ENCODE measurements at places on chromosomes 1 and 21.

DNA sequence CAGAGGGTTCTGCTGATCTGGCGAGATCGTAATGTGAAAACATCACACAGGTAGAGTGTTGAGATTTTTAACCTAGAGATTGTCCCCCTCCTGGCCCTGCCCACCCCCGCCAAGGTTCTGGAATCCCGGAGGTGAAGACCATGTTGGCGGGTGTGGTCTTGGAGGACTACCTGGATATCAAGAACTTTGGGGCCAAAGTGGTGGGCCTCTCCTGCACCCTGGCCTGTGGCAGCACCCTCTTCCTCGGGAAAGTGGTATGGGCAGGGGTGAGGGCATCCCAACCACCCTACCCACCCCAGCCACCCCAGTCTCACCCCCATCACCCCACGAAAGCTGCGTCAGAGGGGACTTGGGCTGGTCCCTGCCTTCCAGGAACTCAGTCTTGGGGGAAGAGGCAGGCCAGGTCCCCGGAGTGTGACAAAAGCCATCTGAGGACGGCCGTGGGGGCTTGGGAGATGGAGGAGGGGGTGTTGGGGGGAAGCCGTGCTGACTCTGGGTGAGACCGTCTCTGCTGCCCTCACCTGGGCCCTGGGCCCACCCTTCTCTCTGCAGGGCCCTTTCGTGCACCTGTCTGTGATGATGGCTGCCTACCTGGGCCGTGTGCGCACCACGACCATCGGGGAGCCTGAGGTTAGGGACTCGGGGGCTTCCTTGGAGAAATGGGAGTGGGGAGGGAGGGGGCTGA is 4.4 kb downstream of the CLCNKB start:
- no peak for DNase-seq

DNA sequence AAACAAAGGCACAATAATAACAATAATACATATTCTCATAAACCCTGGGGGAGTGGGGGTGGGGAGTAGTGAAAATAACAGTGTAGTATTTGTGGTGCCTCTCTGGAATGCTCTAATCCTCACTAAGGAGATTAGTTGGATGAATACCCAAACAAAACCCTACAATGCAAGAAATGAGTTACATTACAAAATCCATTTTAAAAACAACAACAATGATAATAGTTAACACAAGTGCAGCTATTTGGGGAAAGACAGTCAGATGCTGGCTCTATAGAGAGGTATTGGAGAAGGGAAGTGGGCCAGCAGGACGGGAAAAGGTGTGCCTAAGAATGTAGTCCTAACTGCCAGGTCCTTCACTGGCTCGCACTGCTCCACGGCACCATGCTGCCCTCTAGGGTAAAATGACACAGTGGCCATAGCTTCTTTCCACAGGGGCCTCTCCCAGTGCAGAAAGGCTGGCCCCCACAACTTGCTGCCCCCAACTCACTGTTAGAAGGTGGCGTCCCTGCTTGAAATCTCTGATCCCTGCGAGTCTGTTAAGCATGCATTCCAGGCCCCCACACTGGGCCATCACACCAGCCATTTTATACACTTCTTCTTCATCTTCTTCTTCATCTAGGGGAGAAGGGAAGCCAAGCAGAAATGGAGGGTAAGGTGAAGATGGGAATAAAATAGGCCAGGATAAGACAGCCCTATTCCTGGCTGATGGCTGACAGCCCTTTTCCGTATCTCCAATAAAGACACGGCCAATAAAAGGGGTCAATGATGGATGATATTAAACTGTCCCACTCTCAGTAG is 113.8 kb downstream of the UBR4 start:
- DNase-seq: no peak

DNA sequence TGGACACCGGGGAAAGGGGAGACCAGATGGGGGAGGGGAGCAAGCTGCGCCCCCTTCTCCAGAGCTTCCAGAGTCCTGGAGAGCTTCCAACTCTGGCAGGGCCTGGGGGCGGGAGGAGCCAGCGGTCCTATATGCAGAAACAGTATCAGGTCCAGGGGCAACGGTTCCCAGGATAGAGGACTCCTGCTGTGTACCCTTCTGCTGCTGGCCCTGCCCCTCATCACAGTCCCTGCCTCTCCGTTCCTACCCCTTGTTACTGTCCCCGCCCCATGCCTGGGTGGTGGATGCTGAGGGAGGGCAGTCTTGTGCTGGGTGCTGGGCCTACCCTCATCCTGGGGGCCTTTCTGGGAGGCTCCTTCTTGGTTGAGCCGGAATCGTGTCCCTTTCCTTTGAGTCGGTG is 19.2 kb upstream of the PEX10 start:
- no peak for DNase-seq

- peak; percentile 51 for DNase-seq
These were observed 35.2 kb downstream of the URB2 start for GRCh38 chr1:229661022-229661877.

DNA sequence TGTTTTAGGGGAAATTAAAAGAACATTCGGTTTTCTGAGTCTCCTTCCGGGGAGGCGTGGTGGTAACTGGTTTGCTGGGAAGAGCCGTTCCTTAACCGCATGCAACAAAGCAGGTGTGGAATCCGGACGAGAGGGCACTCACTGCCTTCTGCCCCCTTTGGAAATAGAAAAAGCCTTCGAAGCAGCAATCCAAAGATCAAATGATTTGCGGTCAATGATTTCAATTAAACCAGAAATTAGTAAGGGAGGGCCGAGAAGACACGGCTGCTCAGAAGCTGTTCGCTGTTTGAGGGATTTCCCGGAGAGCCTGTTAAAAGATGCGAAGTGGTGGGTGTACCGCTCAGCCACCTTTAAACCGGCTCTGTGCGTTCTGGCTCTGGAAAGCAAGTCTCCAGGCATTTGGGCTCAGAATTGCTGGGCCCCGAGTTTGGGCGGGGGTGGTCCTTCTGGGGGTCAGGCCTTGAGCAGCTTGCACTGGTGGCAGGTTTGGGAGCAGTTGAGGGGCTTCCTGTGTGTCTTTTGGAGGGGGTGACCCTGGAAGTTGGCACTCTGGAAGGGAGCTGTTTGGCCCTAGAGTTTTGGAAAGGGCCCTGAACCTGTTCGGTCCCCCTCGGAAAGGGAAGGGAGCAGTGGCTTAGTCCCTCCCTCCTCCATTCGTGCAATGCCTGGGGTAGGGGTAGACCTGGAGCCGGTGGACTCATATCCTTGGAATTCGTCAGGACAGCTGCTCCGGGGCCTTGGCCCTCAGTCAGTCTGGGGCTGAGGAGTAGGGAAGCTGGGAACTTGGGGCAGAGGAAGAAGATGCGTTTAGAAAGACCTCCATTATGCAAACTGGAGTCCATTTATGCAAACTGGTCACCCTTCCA is 3.1 kb downstream of the SIM2 start:
- no peak for DNase-seq

- DNase-seq: no peak
These were observed 9.2 kb downstream of the PDZK1IP1 start for GRCh38 chr1:47180603-47181094.

DNA sequence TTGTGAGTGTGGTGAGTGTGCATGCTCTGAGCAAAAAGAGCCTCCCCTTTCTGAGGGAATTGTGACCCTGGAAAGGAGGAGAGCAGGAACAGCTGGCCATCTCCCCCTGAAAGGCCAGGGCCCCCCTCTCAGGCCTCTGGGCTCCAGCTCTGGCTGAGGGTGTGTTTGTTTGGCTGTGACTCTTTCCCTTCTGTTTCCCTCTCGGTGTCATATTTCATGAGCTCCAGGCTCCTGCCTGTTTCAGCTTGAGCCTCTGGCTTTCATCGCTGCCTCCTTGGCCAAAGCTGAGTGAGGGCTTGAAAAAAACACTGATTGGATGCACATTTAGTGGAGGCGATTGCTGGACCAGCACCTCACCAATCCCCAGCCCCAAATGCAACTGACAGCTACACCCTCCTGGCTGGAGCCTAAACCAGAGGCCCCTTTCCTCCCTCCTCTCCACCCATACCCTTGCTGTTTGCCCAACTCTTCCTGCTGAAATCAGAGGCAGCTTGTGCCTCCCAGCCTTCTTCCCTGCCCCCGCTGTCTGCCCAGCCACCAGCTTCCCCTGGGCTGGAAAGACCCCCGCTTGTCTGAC is 64.1 kb downstream of the DDR2 start:
- no peak for DNase-seq

- no peak for DNase-seq
These were observed 303.0 kb downstream of the KCNT2 start for GRCh38 chr1:196305216-196305615.

- no peak for DNase-seq
These were observed 13.9 kb downstream of the FAM151A start for GRCh38 chr1:54609301-54609921.

DNA sequence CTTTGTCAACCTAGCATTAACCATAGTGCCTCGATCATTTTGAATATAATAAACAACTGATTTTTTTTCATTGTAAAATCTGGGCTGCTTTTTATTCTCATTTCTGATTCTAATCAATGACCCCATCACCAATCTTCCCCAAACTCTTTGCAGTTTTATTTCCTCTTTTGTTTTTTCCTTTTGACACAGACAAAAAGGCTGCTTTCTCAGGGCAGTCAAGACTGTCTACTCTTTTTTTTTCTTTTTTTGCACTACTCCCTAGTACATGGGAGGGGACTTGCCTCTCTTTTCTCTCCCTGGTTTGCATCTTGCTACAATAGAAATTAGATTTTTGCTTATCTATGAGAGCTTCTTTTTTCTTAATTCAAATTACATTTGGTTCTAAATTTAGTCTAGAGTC is 987.9 kb downstream of the ADGRL2 start:
- no peak for DNase-seq

- DNase-seq: no peak
These were observed 334.0 kb upstream of the FMN2 start for GRCh38 chr1:239757716-239758115.

DNA sequence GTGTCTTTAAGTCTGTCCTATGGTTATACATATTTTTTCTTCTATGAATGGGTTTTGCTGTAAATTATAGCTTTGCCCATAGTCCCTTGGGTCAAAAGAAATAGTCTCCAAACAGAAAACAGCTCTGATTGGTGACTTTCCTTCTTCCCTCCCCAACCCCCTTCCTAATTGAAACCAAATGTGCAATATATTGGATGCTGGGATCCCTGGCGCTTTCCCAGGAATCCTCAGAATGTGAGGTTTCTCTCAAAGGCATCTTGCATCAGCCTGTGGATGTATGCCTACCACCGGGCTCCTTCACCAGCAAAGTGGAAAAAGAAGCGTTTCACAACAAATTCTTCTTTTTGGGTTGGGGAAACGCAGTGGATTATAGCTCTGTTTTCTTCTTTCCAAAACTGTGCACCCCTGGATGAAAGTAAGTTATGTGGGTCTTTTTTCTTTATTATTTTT is at the start of gene DDR2:
DDR2 (plus strand) TSS at position 248 of the 450 bp plus-strand sequence. CDS start 86,600 bp downstream, outside the sequence.
- no peak for DNase-seq

DNA sequence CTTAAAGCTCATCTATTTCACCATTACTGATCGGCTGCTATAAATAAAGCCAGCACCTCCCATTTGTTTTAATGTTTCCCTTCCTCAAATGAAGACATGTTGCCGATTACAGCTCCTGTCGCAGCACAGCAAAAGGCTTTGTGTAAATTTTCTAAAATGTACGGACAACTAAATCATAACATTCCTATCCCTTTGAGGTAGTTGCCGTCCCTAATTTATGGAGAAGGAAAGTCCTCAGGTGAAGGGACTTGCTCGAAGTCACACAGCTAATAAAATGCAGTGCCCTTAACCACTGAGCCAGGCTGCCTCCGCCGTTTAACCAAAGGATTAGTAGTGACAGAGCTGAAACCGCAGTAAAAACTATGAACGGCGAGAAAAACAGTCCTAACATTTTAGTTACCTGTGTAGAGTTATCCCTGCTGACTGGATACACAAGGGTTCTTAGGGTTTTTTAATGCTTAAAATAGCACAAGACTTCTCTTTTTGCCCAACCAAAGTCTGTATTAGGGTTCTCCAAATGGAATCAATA is 871 bp downstream of the PINK1 start:
- no peak for DNase-seq

- no peak for DNase-seq
These were observed 72.3 kb downstream of the RUSC1 start for GRCh38 chr1:155392898-155393411.

- no peak for DNase-seq
These were observed 25.8 kb upstream of the GBP5 start for GRCh38 chr1:89298461-89298860.

DNA sequence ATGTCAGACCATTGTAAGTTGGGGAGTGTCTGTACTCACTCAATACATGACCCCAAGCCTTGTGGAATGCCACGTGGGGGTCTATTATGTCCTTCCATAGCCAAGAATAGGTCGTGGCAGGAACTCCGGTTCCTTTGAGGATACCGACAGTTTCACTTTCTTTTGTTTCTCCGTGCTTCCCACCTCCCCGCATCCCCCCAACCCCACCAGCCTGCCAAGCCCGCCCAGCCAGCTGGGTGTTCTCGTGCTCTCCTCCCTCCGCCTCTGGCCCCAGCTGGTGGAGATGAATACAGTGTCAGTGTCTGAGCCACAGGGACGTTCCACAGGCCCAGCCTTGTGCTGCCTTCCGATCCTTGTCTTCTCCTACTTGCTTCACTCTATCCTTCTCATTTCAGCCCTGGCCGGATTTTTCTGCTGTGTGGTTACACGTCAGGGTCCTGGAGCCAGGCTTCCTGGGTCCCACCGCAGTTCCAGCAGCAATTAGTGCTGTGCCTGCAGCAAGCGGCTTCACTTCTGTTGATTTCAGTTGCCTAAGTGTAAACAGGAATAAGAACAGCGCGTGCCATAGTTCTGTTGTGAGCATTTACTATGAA is 4.1 kb upstream of the AGTRAP start:
- no peak for DNase-seq

GRCh38 chr1:29934255-29934772 is 698.0 kb downstream of the PTPRU start:
- no peak for DNase-seq

- peak; percentile 53 for DNase-seq
These were observed 552 bp downstream of the UBR4 start for GRCh38 chr1:19209439-19209989.

GRCh38 chr1:152374451-152374850 is 14.6 kb upstream of the FLG2 start:
- DNase-seq: no peak

- no peak for DNase-seq
These were observed 807.1 kb upstream of the PRMT6 start for GRCh38 chr1:106249365-106249764.

GRCh38 chr1:241934201-241934848 is 23.2 kb upstream of the BECN2 start:
- DNase-seq: no peak

DNA sequence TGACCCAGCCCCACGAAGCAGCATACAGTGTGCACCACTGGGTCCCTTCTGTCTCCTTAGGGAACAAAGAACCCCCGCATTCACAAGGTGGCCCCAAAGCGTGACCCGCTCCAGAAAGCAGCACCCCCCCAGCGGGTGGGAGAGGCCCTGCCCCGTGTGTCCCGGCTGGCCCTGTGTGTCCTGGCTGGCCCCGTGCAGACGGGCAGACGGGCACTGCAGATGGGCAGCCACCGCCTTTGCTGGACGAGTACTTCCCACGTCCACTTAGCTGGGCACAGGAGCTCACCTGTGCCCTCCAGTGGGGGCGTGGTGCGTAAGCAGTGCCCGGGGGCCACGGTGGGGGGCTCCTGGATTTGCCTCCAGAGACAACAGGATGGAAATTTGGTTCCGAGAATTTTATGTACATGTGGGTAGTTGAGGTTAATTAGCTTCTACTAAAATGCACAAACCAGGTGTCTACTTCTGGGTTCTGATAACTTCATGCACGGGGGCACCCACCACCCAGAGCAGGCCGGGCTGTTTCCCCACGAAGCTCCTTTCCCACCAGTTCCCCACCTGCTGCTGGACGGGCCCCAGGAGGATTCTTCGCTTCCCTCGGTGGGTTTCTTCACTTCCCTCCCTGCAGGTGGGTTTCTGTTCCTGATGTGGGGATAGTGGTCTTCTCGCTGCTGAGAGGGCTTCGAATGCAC is 33.2 kb upstream of the SLC19A1 start:
- no peak for DNase-seq
